ENCODE measurements at places on chromosomes 1 and 21.

DNA sequence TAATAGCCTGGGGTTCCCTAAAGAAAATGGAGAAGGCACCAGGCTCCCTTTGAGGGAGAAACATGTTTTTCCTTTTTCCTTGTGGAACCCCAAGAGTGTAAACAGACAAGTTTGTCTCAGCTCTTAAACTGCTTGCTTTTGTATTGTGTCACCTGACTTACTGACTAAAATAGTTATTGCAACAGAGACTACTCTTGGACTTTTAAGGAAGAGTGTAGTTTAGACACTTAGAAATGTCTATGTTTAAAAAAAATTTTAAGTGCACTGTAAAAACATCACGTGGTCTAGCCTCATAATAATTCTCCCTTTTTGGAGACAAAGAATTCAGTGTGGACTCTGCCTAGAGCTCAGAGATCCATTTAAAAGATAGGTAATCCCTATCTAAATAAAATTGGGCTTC lies 141.1 kb downstream of the TRIM33 start:
- DNase-seq, result peak; percentile 3

DNA sequence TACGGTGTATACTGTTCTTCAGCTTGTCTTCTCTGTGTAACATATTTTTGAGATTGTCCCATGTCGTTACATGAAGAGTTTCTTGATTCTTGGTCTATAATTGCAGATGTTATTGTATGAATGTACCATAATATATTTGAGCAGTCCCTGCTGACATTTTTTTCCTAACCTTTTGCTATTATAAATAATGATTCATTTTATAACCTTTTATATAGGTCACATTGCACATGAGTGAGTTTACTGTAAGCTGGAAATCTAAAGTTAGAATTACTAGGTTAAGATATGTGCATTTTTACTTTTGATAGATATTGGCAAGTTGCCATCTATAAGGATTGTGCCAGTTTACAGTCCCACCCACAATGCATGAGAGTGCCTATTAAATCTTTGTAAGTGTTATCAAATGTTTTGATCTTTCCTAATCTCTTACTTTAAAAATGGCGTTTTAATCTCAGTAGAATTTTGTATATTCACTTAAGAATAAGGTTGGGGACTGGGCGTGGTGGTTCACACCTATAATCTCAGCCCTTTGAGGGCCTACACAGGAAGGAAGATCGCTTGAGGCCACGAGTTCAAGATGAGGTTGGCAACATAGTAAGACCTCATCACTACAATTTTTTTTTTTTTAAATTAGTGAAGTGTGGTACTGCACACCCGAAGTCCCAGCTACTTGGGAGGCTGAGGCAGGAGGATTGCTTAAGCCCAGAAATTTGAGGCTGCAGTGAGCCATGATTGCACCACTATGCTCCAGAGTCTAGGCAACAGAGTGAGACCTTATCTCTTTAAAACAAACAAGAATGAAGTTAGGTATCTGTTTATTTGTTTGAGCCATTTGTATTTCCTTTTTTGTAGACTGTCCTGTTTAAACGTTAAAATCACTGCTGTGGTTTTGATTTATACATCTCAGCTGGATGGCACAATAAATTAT lies 36.5 kb downstream of the ZMYM1 start:
- DNase-seq, result no peak

DNA sequence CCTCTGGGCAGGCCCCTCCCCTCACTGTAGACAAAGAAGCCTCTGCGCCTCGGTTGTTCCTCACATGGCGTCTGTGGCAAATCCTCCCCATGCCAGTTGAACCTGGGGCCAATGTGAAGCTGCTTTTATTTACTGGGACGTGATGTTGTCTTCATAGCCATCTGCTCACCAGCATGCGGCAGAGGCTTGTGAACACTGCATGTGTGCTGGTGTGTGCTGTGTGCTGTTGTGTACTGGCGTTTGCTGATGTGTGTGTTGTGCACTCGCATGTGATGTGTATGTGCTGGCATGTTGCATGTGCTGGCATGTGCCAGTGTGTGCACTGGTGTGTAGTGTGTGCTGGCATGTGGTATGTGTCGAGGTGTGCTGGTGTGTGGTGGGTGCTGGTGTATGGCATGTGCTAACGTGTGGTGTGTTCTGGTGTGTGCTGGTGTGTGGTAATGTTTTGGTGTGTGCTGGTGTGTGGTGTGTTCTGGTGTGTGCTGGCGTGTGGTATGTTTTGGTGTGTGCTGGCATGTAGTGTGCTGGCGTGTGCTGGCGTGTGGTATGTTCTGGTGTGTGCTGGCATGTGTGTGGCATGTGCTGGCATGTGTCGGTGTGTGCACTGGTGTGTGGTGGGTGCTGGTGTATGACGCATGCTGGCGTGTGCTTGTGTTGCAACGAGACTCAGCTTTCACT lies 37.2 kb upstream of the TRAPPC10 start:
- no peak for DNase-seq

GRCh38 chr1:22326372-22326915 lies 125.2 kb upstream of the ZBTB40 start:
- no peak for DNase-seq

DNA sequence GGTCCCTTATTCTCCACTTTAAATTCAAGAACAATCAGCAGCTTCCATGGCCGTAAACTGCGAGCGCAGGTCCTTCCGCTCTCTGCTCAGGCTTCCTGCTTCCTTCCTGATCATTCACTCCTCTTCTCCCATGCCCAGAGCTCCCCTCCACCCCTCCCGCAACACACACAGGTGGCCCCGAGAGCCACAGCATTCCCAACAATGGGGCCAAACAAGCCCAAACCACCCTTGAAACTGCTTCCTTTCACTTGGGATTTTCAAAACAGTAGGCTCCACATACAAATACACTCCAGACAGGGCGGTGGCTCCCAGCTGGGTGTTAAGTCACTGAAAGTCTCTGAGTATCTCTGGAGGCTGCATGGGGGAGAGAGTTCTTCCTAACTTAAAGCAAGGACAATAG lies 11.4 kb downstream of the FAM89A start:
- no peak for DNase-seq

DNA sequence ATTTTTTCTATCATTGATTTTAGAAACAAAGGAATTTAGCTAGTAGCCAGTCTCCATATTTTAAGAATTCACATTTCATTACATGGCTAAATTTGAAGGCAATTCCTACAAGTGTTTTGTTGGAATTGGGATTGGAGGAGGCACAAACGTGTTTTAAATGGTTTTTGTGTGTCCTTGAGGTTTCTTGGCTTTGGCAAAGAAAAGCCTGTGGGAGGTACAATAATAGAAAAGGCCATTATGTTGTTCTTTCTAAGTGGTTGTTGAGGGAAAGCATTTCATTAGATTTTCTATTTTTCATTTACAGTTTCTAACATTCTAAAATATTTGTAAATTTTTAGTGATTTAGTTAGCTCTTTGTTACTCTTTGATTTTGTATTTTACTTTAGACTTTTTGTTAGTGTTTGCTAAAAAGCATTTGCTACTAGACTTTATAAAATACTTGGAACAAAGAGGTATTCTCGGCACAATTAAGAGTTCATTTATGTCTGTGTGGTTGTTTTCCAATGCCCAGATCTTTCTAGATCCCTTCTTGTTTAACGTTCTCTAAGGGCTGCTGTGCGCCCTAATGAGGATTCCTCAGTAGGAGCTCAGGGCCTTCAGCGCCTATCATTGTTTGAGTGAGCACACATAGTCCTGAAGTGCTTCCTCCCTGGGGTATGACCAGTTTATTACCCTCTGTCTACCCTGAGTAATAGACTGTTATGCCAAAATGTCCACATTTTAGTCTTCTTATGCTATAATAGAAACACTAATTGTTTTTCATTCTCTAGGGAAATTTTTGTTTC lies 70.0 kb upstream of the KIAA1614 start:
- no peak for DNase-seq

DNA sequence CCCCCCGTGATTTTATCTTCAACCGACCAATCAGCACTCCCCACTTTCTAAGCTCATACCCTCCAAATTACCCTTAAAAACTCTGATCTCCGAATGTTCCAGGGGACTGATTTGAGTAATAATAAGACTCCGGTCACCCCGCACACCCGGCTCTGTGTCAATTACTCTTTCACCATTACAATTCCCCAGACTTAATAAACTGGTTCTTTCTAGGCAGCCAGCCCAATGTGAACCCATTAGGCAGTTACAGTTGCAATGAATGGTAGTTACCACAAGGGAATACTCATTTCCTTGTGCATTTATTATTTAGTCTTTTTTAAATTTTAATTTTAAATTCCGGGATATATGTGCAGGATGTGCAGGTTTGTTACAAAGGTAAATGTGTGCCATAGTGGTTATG lies 177.9 kb downstream of the HFM1 start:
- no peak for DNase-seq

DNA sequence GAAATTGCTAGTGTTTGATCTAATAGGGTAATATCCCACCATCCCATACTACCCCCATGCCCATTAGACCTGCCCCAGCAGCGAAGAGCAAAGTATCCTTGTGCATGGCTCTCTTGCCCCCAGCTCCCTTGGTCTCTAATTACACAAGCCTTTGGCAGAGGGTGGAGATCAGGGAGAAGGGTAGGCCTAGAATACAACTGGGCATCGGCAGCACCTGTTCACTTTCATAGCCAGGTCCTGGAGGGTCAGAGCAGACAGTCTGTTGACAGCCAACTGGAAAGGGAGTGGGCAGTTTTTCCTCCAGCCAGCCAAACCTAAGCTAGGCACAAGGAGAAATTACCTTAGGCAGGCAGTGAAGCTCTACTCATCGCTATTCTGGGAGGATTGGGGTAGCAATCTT lies 2.7 kb upstream of the PIGC start:
- DNase-seq, result no peak

- no peak for DNase-seq
These were observed 2.7 kb downstream of the KHDC4 start for GRCh38 chr1:155931332-155932038.

DNA sequence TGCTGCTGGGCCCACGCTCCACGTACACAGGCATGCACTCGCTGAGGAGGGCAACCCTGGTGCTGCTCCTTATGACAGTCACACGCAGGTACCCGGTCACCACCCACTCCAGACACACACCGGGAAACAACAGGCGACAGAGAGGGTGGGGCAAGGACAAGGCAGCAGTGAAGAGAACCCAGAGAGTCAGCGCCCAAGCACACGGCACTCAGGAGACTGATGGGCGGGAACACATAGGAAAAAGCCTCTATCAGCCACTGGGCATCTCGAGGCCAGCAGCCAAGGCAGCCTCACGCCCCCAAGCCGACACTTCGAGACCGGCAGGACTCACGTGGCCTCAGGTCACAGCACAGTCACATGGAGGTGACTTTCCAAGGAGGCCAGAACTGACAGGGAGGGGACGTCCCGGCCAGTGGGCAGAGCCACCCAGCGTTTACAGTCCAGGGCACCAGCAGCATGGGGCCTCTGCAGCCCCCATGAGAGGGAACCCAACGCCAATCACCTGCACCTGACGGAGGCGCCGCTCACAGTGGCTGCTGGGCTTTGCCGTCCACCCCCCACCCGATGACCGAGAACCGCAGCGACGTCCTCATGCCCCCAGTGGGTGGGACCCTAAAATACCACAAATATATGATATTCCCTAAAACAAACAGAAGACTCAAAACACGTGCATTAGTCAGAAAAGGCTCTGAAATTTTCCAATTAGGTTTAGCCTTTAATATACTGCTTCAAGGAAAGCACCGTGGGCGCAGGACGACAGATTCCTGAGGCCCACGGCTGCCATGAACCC lies 19.7 kb downstream of the PTTG1IP start:
- no peak for DNase-seq

DNA sequence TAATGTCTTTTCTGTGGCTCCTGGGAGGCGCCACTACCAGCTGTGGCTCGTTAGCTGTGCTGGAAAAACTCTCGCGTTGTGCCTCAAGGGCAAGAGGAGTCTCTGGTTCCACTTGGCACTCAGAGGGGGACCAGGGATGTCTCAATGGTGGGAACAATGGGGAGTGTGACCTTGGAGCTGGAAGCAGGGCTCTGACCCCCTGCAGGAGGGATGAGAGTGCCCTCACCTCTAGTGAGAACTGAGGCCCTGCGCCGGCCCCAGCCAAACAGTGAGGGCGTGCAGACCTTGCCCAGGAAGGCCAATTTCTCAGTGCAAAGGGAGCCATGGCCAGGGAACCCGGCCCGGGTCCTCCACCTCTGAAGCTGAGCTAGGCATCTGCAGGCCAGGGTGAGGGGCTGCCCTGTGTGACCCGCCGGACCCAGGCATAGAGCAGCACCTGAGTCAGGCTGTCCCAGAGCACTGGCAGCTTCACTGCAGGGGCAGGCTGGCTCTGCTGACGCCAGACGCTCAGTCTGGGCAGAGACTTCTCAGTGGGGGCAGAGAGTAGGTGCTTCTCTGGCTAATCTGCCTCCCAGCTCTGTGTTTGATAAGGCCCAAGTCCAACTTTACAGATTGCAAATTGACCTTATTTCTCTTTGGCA lies 1.8 kb downstream of the RD3 start:
- DNase-seq, result no peak

DNA sequence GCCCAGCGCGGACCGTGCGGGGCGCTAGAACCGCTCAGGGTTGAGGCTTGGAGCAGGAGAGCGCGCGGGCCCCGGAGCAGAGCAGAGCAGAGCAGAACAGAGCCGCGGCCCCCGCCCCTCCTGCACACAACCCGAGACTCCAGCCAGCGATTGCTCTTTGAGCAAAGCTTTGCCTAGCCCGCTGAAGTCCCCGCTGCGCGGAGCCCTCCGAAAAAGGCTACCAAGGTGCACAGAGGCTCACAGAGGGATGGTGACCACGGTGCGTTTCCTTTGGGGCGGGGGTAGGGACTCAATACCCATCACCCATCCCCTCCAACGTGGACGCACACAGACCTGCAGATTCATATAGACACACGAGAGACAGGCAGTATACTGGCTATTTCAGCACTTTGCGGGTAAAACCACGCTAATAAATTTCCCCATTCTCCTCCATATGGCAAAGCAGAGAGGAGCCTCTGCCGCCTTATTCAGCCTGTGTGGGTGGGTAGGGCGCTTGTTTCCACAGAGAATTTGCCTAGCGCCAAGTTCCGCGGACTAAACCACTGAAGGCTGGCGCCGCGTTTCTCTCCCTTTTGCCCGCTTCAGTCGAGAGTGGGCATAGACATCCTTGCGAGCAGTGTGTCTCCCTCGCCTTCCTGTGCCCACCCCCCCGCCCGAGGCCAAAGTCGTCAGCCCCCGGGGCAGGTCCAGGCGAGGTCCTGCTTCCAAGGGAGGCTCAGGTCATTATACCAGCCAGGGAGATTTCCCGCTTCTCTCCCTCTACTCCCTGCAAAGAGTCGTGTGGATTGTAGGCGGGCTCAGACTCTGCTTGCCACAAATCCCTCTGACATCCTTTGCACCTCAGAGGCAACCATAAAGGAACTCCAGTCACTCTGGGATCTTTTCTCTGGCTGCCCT lies 8.5 kb downstream of the HLX start:
- DNase-seq, result no peak

DNA sequence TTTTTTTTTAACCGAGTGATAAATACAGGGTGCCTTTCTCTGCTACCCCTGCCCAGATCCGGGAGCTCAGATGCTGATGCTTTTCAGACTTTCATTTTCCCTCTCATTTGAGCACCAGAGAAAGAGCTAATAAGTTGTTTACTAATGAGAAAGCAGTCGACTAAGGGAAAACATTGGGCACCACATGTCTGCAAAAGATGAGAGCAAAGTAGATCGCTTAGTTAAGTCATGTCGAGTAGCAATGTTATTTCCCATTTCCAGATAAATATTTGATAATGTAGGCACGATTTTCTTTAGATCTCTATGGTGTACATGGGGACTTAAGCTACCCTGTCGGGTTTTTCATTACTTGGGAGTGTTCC lies 1.2 kb downstream of the PKN2 start:
- DNase-seq, result no peak

- DNase-seq, result no peak
These were observed 586.0 kb downstream of the PTBP2 start for GRCh38 chr1:97307568-97307967.
